ENCODE measurements at places on chromosomes 12 and 14.

- no peak for DNase-seq
These were observed 4.1 kb downstream of the CLEC2B start for GRCh38 chr12:9864913-9865675.

- no peak for DNase-seq
These were observed 102.9 kb downstream of the DPF3 start for GRCh38 chr14:72790887-72791566.

DNA sequence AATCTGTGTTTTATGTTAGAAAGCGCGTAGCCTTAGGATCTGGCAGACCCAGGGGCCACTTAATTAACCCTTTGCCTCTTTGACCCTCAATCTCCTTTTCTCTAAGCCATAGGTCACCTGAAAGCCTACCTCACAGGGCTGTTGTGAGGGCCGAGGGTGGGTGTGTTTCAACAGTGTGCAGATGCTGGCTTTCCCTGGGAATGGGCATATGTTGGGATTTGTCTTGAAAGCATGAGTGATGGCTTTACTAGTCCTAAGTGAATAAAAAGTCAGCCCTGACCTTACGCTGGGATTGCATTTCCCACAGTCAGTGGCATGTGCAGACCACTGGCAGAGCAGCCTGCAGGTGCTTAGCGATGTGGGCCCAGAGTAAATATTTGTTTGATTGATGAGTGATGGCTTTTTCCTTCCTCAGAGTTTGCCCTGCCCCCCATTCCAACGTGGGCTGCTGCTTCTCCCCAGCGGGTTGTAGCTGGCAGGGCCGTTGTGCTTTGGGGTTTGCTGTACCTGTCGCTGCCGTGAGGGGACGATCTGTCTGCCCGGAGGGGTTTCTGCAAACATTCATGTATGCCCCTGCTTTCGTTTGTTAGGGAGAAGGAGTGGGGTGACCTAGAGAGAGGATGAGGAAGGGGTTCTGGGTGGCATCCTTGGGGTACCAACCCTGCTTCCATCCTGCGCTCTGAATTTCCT lies 31.5 kb downstream of the MEG3 start:
- peak; percentile 52 for DNase-seq

GRCh38 chr12:50085615-50086072 lies 502 bp downstream of the SMARCD1 start:
- no peak for DNase-seq

GRCh38 chr12:50768391-50768790 lies 4.5 kb downstream of the ATF1 start:
- DNase-seq = no peak
